ENCODE measurements at places on chromosomes 3 and 15. TPM values are rescaled to one million over a fixed set of nuclear protein-coding genes. Genes with fewer than 3 reads are reported as not detected.
A peak's percentile ranks its signal among the peaks of the same experiment; 100 is the strongest.

Gene PRTG
- total RNA-seq, result 4.0 TPM

DNA sequence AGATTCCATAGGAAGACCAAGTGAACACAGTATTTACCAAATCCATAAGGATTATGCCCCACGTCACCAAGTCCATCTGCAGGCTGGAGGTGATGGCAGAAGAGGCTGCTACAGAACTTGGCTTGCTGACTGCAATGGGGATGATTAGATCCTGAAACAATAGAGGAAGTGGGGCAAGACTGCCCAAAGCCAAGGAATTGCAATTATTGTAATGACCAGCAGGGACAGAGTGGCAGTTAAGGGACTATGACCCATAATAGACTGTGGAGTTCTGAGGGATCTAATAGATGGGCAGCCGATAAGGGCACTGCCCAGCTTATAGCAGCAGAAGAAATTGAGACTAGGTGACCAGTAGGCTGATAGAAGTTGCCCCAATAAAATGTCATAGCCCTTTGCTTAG, 108.4 kb downstream of the MINAR1 start:
- DNase-seq, result no peak

Gene CCDC80
- total RNA-seq, result 17.4 TPM

Gene ATP13A4
- total RNA-seq, result 7.9 TPM

DNA sequence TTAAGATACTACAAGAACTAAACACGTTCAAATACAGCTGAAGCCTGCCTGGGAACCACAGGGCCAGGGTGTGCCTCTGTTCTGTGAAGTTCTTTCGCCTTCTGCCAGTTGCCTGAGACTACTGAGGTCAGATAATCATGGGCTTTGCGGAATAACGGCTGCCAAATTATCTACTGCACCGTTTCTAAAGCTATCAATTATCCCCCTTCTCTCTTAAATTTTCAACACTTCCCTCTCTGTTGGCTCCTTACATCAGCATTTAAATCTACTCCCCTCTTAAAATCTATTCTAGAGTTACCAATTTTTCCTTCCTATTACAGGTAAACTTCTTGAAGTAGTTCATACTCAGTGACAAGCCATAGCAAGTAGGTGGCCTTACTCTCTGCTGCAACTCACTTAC, 6.2 kb upstream of the NEO1 start:
- DNase-seq, result no peak

- DNase-seq, result no peak
Observed at GRCh38 chr3:27715454-27715806, 6.7 kb downstream of the EOMES start.

DNA sequence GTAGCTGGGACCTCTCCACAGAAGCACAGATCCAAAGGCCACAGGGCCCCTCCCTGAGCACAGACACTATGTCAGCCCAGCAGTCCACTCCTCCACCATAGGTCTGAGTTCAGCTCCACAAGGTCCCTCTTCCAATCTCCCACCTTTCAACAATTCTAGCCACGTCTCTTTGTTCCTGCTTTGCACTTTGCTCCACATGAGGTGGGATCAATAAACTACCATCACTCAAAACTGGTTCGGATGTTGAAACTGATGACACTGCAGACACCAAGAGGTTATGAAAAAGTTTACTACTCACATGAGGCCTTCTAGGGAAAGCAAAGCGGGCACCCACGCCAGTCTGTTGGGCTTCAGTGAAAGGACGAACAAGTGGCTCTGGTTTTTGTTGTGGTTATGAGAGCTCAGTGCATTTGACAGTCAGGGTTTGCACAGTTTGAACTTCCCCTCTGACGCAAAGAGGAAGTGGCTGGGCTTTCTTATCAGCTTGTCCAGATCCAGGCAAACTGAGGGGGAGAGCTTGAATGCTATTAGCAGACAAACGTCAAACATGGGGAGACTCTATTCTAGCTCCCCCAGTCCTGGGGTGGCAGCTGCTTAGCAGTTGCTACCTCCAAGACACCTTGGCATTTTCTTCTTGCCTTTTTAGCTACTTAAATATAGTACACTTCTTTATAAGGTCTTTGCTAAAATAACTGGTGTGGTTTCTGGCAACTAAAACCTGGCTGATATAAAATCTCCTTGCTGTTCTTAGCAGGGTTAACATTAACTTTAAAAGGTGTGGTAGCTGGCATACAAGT, 37.8 kb downstream of the ZNF445 start:
- DNase-seq, result peak; percentile 61

Gene ALDH1A2
- total RNA-seq, result 2.1 TPM

Gene UBXN7
- total RNA-seq, result 11.2 TPM

DNA sequence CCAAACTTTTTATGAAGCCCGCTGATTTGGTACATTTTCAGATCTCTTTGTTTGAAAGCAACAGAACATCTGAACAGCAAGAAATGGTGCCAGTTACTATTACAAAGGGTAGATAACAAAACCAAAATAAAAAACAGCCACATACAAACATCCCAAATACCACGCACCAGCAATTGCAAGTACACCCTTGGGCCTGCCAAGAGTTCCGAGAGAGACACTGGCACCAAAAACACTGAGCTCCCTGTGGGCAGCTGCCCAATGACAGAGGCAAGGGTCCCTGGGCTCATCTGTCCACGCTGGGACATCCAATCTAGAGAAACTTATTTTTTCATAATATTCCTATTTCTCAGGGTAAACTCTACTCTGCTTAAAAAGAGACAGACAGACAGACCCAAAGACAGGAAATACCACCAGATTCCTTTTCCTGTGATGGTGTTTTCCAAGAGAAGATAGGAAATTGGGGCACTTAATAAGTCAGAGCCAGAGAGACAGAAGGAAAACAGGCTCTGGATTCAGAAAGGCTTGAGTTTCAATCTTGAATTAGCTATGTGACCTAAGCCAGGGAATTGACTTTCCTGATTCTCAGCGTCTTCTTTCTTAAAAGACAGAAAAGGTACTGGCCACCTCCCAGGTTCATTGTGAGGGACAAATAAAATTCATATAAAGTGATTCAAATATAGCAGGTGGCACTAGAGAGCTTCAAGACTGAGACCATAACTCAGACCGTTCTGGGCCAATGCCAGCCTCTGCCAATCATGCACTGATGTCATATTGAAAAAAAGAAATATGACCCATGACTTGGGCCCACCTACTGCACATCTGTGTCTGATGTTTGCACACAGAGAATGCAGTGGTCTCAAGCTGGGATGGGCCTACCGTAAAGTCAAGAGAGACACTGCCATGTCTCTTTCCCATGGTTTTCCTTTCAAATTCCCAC, 61.3 kb downstream of the FOXP1 start:
- peak; percentile 67 for DNase-seq

GRCh38 chr3:150454622-150455021, 46.5 kb downstream of the TSC22D2 start:
- DNase-seq, result no peak

GRCh38 chr3:40872258-40872920, 326.9 kb upstream of the CTNNB1 start:
- DNase-seq, result no peak

Gene ZNF860
- 1.0 TPM for total RNA-seq

DNA sequence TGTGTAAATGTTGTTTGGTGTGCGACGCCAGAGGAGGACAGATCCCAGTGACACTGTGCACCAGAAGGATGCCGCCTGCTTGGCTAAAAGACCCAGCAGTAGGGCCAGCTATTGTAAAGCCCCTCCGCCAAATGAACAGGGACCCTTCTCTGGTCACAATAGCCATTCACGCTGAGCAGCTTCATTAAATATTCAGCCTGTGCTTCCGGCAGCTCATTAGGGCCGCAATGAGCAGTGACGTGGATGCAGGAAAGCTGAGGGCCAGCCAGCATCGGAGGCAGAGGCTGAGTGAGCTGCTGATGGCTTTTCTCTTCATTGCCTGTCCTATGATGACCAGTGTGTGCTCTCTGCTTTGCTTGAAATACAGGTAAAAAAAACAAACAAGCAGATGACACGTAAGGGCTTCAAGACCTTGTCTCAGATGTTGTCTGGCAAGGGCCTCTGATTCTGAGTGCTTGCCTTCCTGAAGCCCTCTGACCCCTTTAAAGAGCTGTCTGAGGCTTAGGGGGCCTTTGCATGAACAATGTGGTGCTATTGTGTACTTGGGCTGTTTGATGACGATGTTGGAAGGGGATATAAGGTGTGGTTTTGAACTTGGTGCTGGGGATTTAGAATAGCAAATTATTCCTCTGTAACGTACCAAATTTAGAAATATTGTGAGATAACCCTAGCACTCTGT, 130.4 kb downstream of the FEZF2 start:
- no peak for DNase-seq

DNA sequence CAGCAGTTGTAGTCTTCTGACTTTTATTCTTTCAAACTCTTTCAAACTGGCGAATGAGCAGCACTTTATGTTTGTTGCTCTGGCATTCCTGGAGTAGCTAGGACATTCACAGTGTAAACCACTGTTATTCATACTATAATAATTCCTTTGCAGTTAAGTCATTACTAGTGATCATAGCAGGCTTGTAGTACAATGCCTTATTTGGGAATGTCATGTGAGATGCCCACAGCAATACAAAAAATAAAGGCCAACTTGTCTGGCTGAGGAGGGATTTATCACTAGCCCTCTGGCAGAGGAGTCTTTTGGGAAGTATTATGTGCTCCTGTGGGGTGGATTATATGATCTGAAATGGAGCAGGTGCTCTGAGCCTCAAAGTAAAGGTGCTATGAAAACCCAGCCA, 197.2 kb downstream of the VGLL3 start:
- DNase-seq, result no peak

GRCh38 chr15:31357148-31357547, 30.5 kb downstream of the KLF13 start:
- DNase-seq, result no peak

DNA sequence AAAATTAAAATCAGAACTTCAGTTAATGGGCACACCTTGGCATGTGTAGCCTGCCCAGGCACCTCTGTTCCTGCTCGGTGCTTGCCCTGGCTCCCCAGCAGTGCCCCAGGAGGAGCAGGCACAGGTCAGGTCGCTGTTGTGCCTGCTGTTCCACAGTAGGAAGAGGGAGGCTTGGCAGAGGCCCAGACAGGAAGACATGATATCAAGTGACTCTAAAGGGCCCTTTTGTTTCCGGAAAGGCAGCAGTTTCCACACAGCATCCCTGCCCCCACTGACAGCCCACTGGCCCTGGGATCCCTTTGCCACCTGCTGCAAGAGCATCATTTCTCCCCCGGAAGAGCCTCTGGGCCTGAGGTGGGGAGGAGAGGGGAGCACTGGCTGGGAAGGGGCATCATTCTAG, 40.5 kb upstream of the HES1 start:
- DNase-seq, result peak; percentile 59

DNA sequence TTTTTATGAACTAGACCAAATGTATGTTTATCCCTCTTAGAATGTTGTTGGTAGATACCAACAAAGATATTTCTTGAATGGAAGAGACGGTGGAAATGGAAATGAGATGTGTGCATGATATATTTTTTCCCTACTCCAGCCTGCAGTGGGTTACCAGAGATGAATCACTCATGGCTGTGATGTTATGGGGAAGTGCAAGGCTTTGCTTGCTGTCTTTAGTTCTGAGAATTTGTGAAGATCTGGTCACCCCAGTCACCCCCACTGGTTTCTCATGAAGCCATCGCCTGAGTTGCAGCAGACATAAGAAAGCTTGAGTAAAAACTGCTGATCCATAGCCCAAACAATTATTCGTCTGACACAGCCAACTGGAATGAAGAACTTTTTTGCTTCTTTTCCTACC, 78.1 kb upstream of the EOMES start:
- no peak for DNase-seq

Gene NSMCE3
- total RNA-seq, result 6.2 TPM

Data from body of pancreas (tissue), 4 donors.